ENCODE measurements at places on chromosomes 6 and 20.

- no peak for DNase-seq
Measured at GRCh38 chr20:25586877-25587276, 1.5 kb upstream of the NINL start.

DNA sequence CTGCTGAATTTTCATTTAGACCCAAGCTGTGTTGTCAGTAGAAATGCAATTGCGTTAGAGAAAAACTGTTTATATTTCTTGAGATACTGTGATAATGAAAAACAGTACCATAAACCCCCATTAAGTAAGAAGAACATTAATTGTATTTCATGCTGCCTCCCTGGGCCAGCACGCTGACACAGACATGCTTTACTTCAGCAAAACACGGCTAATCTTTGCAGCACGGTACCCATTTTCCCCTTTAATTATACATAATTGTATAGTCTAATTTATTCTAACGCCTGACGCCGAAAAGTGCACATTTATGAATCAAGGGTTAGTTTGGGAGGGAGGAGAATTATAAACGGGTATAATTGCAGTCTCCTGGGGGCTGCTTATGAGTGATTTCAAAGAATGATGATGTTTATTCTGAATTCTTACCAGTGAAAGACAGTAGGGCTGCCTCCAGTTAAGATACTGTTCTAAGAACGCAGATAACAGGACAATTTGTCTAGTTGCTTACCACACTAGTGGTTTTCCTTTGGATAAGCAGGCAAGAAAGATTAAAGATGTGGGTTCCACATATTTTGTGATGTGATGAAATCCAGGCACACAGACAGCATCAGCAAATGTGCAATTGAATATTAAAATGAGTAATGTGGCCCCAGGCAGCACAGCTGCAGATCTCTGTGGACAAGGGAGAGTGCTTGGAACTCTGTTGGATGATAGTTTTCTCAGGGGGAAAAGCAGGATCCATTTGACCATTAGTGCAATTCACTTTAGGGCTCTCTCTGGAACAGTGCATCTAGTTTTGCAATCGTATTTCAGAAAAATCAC is 4.7 kb upstream of the SULF2 start:
- DNase-seq, result peak; percentile 5

DNA sequence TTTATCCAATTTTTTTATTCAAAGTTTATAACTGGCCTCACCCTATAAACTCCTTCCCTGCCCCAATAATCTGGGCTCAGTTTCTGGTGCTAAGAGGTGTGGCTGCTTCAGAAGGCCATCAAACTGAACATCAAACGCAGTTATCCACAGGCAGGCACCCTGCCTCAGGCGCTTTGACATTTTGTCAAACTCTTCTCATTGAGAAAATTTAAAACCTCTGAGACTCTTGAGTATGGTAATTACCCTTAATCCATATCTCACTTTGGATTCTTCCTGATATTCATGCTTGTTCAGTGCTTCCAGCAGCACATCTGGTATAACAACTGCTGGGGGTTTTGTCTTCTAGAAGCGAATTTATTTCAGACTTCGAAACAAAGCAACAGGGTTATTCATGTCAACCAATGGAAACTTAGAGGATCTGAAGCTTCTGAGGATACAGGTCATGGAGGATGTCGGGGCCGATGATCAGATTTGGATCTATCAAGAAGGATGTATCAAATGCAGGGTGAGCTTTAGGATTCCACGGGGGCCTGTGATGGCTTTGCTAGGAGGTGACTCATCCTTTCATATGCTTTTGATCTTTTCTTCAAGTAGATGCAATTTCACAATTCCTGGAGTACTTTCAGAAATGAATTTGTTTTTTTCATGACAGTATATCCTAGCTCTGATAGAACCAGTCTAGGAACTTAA is 68.2 kb downstream of the RTN4IP1 start:
- DNase-seq, result no peak

DNA sequence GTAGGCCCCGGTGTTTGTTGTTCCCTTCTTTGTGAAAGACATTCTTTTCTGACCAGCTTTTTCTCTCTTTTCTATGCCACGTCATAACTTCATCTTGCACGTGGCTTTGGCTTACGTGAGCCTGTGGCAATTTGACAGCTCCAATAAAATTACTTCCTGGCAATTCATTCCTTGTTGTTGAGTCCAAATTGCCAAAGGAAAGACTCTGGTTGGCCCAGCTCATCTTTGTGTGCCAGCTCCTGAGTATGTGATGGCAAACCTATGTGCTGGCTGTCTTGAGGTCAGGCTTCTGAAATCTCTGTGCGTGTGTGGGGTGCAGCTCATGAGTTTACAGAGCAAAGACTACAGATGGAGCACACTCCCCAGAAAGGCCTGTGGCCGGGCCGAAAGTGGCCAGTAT is 272.5 kb upstream of the SGK1 start:
- DNase-seq, result no peak

GRCh38 chr6:7954477-7955200 is 44.1 kb upstream of the TXNDC5 start:
- DNase-seq, result no peak

DNA sequence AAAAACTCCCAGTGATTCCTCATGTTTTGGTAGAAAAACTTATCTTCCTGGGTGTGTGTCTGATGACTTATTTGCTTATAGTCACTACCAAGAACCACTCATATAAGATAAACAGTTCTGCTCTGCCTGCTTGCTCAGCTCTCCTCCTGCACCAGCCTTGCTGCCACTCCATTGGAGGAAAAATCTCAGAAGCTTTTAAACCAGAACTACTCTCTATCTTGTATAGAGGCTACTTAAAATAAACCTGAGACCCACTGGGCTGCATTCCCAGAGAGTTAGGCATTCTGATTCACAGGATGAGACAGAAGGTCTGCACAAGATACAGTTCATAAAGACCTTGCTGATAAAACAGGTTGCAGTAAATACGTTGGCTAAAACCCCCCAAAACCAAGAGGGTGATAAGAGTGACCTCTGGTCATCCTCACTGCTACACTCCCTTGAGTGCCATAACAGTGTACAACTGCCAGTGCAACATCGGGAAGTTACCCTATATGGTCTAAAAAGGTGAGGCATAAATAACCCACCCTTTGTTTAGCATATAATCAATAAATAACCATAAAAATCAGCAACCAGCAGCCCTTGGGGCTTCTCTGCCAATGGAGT is 728.3 kb downstream of the EPHA7 start:
- DNase-seq, result no peak

DNA sequence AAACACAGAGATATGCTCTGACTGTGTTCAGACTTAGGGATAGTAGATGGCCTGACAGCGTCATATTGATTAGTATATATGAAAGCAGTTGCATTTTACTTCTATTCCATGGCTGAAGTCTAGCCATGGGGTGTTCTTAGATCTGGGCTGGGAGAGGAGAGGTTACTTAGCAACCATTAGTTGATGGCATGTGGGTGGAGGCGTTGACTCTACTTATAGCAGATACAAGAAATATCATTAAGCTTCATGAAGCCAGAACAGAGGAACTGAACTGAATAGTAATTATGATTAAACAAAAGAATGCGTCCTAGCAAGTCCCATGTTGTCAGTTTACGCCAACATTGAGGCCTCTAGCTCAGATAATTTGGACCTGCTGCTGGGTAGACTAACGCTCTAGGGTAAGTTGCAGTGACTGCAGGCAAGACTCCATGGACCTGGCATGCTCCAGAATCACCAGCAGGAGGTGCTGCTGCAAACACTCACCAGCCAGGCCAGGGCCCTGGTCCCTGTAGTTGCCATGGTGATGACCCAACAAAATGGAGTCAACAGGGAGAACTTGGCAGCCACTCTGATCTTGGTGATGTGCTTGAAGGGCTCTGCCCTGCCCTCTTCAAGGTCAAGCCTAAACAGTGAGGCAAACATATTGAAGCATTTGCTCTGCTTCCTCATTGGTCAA is 477.3 kb downstream of the PREX1 start:
- no peak for DNase-seq

DNA sequence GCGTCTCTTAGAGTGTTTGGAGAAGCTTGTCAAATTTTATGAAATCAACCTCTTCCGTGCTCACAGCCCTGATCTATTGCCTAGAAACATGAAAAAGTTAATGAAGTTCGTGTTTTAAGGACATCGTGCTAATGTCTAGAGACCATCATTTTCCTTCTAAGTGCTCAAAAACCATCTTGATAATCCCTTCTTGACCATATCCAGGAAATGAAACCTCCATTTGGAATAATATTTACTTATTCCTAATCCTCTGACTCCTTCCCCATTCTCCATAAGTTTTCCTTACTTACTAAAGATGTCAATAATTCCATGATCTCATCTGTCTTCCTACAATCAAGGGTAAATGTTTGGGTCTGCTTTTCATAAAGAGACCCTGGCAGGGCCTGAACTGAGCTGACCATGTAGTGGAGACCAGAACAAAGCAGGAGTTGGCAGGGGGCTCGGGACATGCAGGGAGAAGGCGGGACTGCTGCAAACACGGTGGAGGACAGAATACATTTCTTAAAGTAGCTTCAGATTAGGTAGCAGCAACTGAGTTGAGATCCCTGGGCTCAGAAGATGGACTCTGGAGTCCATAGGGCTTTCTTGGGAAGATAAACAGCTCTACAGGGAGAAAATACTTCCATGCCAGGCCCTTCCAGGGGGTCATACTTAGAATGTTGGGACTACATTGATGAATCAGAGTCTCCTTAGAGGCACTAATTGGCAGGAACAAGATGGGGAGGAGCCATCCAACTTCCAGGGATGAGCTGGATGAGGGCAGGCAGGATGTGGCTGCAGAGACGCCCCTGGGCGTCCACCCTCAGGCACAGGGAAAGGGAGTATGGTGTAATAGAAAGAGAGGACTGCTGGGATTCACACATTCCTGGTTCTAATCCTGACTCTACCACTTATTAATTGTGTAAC is 100.7 kb downstream of the RIN2 start:
- no peak for DNase-seq

DNA sequence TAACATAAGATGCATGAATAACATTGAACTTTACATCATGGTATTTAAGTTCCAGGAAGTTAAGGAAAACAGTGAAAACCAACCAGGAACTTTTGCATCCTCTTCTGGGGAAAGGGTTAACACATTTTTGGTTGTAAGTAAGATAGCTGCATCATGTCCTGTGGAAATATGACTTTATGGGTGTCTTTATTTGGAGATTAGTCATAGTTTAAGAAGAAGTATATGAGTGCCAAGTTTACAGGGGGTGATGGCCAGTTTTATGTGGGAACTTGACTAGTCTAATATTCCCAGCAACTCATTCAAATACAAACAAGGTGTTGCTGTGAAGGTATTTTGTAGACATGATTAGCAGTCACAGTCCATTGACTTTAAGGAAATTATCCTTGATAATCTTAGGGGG is 78.0 kb downstream of the PDE10A start:
- DNase-seq, result no peak

DNA sequence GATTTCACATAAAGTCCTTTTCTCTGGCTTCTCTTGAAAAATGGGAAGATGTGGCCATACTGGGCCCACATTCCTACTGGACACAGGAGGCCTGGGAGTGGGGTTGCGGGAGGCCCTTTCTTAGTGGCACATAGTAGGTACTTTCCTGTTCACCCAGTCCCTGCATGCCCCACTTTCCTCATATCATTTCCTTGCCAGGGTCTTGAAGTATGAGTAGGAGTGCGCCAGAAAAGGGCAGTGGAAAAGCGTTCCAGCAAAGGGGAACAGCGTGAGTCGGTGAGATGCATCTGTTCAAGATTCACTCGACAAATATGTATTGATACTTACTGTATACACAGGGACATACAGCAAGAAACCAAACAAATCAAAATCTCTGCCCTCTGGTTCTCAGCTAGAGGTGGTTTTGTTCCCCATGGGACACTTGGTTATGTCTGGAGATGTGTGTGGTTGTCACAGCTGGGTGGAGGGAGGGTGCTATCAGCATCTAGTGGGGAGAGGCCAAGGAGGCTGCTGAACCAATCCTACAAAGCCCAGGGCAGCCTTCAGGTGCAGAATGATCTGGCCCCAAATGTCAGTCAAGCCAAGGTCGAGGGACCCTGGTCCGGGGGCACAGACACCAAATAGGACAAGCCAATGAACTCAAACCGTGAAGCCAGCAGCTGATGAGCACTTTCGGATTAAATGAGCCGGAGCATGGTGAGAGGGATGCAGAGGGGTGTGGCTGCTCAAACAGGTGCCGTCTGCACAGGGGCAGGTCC is 151.4 kb downstream of the CEBPB start:
- DNase-seq, result no peak

Data from aorta (tissue), 5 donors.